GM23248 (cell line): ENCODE measurements at places on chromosomes 1 and 21. TPM values are rescaled to one million over a fixed set of nuclear protein-coding genes. Genes with fewer than 3 reads are reported as not detected.

- no peak for DNase-seq
Observed at GRCh38 chr1:81554534-81554933, 246.2 kb upstream of the ADGRL2 start.

- DNase-seq, result peak; percentile 33
Observed at GRCh38 chr21:34642211-34643075, 26.4 kb upstream of the CLIC6 start.

DNA sequence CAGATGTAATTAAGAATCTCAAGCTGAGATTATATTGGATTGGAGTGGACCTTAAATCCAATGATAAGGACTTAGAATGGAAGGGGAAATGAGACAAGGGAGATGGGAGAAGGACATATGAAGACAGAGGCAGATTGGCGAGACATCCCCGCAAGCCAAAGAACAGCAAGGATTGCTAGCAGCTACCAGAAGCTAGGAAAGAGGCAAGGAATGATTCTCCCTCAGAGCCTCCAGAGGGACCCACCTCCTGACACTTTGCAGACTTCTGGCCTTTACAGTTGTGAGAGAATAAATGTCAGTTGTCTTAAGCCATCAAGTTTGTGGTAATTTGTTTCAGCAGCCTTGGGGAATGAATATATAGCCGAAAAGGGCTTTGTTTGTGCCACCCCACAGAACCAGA lies 20.7 kb downstream of the METTL13 start:
- DNase-seq, result no peak

DNA sequence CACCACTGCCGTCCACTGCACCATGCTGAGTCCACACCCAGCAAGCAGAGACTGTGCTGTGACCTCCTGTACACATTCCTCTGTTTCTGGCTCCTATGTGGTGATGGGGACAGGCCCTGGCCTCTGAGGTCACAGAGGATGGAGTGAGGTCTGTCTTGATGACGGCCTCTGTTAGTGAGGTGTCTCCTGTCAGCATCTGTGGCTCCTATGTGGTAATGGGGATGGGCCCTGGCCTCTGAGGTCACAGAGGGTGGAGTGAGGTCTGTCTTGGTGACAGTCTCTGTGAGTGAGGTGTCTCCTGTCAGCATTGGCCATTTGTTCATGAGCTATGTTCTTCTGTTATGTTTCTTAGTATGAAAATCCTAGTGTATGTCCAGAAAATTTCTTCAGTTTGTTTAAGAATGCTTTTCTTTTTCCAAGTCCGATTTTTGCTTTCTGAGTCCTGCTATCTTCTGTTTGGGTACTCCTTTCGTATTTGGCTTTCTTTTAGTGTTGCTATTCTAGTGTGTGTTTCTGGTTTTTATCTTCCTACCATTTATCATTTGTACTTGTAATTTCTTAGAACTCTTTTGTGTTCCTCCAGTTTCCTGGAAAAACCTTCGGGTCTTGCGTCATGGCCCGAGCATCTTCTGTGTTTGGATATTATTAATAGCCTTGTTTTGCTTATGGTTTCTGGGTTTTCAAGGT lies 13.4 kb downstream of the SNAP47 start:
- DNase-seq, result no peak

CENPS gene
- polyA plus RNA-seq, result 34.1 and 34.3 TPM in 2 replicates

GRCh38 chr1:226027538-226028217 lies 28.5 kb upstream of the SDE2 start:
- no peak for DNase-seq

DNA sequence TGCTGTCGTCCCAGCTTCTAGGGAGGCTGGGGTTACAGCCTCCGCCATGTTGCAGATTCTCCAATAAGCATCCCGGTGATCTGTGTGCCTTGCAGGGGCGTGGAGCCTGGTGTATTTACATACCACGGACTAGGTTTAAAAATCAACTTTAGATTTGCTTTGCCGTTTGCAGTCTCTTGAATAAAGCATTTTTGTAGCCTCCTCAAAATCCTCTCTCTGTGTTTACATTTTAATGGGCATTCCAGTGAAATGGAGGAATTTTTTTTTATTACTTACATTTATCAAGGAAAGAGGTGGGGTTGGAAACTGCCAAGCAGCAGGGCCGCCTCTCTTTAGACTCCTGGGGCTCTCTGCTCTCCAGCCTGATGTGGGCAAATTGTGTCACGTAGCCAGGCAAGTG lies 437.5 kb upstream of the VAMP3 start:
- no peak for DNase-seq

CD1E gene
- not detected in 2 replicates for polyA plus RNA-seq

DNA sequence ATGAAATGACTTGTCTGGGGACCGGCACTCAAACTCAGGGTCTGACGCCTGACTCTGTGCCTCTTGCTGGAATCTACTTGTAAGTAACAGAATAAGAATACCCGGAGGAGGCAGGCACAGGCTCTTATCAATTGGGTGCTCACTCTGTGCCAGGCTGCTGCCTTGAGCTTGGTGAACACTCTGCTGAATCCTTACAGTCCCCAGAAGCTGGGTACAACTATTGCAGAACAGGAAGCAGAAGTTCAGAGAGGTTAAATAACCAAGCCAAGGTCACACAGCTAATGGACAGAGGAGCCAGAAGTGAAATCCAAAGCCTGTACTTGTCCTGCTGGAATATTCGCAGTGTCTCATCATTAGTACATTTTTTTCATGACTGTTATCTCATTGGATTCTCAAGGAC lies 86.0 kb downstream of the EPHB2 start:
- no peak for DNase-seq

GRCh38 chr1:95276429-95276828 lies 42.4 kb downstream of the RWDD3 start:
- DNase-seq, result no peak

DNA sequence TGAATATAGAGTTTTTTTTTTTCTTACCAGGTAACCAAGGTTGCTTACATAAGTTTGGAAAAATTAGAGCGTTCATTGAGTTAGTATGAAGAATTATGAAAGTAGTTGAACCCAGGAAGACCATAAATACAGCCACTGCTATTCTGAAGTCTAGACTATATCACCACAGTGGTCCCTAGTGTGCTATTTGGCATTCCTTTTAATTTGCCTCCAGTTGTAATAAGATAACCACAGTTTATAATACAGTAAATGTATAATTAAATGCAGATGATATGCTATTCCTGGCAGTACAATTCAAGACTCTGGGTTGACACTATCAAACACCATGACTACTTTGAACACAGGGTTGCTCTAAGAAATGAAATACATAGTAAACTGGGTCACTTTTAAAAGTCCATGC lies 270.5 kb downstream of the BRINP2 start:
- no peak for DNase-seq

GRCh38 chr1:245683676-245684075 lies 528.9 kb downstream of the KIF26B start:
- peak; percentile 31 for DNase-seq

GRCh38 chr1:58607391-58607790 lies 30.3 kb upstream of the TACSTD2 start:
- no peak for DNase-seq

GRCh38 chr1:151049458-151049857 lies 1.9 kb downstream of the C1orf56 start:
- no peak for DNase-seq

NMNAT2 gene
- 3.6 and 4.2 TPM in 2 replicates for polyA plus RNA-seq

DNA sequence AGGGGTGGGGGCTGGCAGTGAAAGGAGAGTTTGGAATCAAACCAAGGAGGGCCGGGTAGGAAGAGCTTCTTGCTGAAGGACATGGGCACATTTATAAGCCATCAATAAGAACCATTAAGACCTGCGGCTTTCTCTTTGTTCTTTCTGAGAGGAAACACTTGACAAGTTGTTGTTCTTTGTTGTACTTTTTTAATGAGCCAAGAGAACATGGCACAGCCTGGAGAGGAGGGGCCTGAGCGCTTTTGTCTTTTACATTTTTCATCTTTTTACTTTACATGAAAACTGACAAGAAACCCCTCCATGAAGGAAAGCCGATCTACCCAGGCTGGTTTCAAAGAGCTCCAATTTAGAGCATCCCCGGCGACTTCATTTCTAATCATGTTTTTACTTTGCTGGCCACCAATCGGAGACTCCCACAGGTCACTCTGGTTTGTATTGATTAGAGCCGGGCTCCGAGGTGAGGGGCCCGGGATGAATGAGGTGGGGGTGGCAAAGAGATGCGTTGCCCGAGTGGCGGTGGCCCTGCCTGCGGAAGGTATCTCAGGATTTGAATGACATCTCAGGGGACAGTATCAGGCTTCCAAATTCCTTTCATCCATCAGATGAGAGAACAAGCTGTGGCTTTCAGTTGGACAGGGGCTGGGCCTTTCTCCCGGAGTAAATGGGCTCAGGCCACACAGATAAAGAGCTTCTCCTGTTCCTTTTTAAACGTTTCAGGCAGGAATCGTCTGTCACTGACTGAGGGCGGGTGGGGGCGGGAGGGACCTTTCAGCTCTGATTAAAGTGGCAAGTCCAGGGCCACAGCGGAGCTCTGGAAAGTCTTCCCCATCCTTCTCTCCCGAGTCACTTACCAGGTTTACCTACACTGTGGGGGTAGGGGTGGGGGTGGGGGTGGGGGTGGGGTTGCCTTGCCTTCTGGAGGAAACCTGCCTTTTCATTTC lies 138.8 kb upstream of the ARHGEF16 start:
- DNase-seq, result no peak
